ENCODE measurements at places on chromosomes 12 and 14.

DNA sequence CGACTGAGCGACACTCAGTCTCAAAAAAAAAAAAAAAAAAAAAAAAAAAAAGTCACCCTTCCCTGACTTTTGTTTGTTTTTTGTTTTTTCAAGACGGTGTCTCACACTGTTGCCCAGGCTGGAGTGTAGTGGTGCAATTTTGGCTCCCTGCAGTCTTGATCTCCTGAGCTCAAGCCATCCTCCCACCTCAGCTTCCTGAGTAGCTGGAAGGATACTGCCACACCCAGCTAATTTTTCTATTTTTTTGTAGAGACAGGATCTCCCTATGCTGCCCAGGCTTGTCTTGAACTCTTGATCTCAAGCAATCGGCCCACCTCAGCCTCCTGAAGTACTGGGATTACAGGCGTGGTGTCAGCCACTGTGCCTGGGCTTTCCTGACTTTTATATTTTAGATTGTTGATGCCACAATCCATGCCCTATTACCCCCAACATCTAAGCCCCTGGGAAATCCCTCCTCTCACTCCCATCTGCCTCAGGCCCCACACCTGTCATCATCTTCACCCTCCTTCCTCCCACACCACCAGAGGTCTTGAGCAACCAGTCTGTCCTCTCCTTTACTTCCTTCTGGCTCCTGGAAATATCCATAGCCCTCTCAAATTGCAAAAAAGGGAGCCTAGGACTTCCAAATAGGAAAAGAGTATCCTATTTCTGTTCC lies 7.8 kb downstream of the IKZF4 start:
- DNase-seq, result no peak

- no peak for DNase-seq
Measured at GRCh38 chr14:104315625-104316024, 177.2 kb downstream of the KIF26A start.

- DNase-seq, result no peak
Measured at GRCh38 chr12:50862316-50862715, 19.6 kb downstream of the TMPRSS12 start.

DNA sequence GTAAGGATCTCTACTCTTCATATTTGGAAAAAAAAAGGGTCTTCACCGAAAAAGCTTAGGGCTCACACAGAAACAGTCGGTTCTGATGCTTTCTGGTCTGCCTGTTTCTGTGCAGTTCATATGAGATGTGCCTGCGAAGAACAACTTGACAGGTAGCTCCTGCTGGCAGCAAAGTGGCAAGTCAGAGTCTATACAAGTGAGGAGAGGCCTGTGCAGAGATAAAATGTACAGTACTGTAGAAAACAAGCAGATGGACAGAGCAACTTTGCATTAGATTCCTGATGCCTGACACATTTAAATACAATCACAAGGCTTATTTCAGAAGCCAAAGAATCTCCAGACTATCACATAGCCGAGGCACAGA lies 936.0 kb downstream of the DIO2 start:
- DNase-seq, result no peak

All from DMS53 (cell line).